Muscle of leg (tissue), 16 donors: ENCODE measurements at places on chromosomes 12 and 14. TPM values are rescaled to one million over a fixed set of nuclear protein-coding genes. Genes with fewer than 3 reads are reported as not detected.

DNA sequence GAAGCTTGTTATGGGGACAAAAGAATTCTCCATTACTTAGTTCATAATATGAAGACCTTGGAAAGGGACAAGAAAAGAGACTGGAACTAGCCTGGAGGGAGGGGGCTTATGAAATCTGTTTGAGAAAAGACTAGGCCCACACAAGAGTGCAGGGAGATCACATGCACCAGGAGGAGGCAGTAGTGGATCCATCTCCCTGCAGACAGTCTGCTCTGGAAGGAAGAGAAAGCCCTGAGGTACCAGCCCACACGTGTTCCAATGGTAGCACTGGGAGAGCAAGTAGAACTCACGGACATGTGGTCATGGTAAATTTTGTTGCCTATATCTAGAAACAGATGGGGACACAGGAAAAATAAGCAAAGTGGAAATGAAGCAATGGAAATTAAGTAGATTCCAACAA lies 445.4 kb downstream of the SOX5 start:
- no peak for DNase-seq

DNA sequence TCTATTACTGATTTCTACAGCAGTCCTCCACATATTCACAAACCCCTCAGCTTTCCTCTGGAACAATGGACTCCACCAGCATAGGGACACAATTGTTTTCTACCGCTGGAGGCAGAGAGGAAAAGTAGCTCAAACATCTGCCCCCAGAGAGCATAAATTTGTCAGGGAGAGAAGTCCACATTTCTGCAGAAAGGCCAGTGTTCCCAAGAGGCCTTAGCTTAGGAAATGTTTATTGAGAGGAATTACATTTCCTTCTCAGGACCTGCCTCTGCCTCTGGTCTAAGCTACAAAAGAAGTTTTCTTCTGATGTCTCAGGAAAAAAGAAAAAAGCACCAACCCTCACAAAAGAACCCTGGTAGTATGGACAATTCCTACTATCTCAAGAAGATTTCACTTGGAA lies 217.8 kb upstream of the BMP4 start:
- peak; percentile 33 for DNase-seq

DNA sequence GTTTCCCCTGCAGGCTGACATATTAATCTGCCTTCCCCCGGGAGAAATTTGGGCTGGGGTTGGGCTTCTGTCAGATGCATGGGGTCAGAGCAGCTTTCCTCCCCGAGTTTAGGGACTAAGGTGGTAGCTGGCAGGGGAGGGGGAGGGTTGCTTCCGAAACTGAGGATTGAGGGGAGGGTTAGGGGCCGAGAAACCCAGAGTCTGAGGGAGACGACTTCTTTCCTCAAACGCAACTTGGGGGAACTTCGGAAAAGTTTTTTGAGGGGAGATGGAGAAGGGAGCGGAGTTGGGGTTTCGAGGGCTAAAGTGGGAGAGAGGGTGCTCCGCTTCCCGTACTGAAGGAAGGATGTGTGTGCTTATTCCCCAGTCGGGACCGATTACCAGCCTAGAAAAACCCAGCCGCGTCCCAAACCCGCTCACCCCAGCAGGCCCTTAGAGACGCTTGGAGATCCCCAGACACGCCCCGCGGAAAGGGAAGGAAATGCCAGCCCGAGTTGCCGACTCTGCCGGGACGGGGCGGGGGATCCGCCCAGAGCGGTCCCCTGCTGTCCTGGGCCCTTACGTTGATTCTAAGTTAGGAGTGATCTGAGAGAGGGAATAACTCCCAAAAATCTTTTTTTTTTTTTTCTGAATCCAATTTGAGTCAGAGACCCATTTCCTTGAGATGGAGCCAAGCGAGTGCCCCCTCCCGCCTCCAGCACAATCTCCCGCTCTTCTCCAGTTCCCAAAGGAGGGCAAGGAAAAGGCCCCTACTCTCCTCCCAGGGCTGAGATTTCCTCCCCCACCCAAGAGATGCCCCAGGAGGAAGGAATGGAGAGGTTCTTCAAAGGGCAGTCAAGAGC lies 61.9 kb downstream of the SMUG1 start:
- DNase-seq: peak; percentile 76

- peak; percentile 24 for DNase-seq
Observed at GRCh38 chr12:77878901-77879300, 48.2 kb downstream of the NAV3 start.

DNA sequence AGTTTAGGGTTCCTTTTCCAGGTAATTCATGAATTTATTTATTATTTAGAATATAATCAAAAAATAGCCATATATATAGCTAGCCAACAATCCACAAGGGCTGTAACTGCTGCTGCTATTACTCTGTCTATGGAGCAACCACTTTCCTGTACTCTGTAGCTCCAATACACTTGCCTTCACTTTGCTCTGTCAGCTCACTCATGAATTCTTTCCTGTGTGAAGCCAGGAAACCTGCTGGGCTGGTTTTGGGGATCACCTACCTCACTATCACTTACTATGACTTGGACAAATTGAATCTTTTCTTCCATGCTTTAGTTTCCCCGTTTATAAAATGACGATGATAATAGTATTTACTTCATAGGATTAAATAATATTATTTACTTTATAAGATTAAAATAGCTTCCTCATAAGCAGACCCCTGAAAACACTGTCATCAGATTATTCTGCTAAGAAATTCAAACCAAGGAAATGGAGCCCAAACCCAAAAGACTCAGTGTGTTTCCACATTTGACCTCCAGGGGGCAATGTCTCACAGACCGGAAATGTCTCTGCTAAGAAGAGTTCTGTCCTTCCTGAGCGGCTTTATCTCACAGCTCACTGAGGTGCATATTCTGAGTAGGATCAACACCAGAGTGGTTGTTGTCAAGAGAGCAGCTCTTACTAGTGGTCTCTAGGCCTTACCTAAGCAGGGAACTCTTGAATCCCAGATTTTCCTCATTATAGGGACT lies 457.1 kb downstream of the DAD1 start:
- DNase-seq: no peak

DNA sequence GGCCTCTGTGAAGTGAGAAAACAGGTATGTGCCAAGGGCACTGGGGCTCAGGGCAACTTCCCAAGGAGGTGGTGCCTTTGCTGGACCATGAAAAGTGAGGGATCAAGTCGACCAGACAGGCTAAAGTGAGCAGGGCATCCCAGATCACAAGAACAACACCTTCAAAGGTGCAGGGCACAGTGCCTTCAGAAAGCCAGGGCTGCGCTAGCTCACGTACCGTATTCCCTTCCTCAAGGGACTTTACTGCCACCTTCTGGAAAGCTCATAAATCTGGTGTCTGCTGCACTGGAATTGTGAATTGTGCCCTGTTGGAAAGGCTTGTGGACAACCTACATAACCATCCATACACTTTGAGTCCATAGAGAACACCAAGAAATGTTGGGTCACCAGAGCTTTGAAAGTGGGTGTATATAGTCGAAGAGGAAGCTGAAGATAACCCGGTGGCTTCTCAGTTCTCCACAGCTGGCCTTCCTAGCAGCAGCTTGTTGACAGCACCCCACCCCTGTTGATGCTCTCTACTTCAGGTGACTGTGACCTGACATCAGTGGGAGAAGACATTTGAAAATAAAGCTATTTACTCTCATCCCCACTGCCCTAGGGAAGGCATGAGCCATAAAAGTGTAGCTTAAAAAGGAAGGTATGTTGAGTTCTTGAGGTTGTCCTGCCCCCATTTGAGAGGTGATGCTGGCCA lies 24.5 kb downstream of the FIGNL2 start:
- peak; percentile 54 for DNase-seq

Gene ZNF268
- 13.4 TPM for polyA plus RNA-seq

Gene LRRC10
- not detected for polyA plus RNA-seq

Gene PTCSC3
- polyA plus RNA-seq: not detected

Gene TSPAN19
- polyA plus RNA-seq: not detected

Gene TPH2
- polyA plus RNA-seq: 0.37 TPM

Gene GEMIN2
- 16.0 TPM for polyA plus RNA-seq
